ENCODE measurements at places on chromosomes 12 and 14. TPM values are rescaled to one million over a fixed set of nuclear protein-coding genes. Genes with fewer than 3 reads are reported as not detected.

GRCh38 chr12:2285462-2285861, 232.7 kb downstream of the CACNA1C start:
- peaks cover 8% of the 10 kb centered on the region for H3K27me3 ChIP-seq
- DNase-seq = no peak
- peaks cover 17% of the 10 kb centered on the region for H3K36me3 ChIP-seq
- H3K4me1 ChIP-seq = peaks cover 58% of the 10 kb centered on the region
- H3K4me3 ChIP-seq = peak overlapping the region; percentile 12

- no peaks in the 10 kb centered on the region for H3K4me1 ChIP-seq
- peaks cover 47% of the 10 kb centered on the region for H3K27me3 ChIP-seq
- no peak overlapping the region for H3K27ac ChIP-seq
- no peaks in the 10 kb centered on the region for H3K36me3 ChIP-seq
- no peak for DNase-seq
These were observed 35.5 kb upstream of the PAX9 start for GRCh38 chr14:36626151-36626550.

DNA sequence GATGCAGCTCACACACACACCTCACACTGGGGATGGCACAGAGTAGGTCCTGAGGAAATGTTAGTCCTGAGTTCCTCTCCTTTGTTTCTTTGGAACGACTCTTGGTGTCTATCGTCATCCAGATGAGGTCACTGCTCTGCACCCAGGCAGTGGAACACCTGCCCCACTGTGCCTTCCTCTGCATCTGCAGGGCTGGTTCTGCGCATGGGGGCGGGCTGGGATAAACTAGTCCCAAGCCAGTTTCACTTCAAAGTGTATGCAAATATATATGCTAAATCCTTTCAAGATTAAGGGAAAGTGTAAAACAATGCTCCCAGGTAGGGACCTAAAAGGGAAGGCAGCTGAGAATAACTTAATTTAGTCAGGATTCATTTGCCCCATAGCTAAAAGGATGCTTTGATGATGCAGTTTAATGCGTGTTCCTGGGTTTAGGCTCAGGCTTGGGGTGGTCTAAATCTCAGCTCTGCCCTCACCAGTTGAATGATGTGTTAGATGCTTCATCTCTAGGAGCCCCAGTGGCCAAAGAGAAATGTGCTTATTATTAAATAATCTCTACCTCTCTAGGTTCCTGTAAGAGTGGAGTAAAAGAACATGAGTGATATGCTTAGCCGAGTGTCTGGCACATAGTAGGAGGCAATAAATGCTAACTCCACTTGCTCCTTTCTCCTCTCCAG, 47.1 kb upstream of the OVCH1 start:
- peaks cover 30% of the 10 kb centered on the region for H3K36me3 ChIP-seq
- DNase-seq = no peak
- H3K27ac ChIP-seq = no peak overlapping the region

GRCh38 chr12:39427360-39427808, 15.5 kb downstream of the KIF21A start:
- peaks cover 5% of the 10 kb centered on the region for H3K4me1 ChIP-seq
- DNase-seq = no peak
- no peaks in the 10 kb centered on the region for H3K27me3 ChIP-seq
- peaks cover 4% of the 10 kb centered on the region for H3K36me3 ChIP-seq

GRCh38 chr12:6768437-6768914, 2.3 kb downstream of the PTMS start:
- peaks cover 48% of the 10 kb centered on the region for H3K4me1 ChIP-seq
- H3K4me3 ChIP-seq = peak overlapping the region; percentile 97
- peaks cover 12% of the 10 kb centered on the region for H3K36me3 ChIP-seq

DNA sequence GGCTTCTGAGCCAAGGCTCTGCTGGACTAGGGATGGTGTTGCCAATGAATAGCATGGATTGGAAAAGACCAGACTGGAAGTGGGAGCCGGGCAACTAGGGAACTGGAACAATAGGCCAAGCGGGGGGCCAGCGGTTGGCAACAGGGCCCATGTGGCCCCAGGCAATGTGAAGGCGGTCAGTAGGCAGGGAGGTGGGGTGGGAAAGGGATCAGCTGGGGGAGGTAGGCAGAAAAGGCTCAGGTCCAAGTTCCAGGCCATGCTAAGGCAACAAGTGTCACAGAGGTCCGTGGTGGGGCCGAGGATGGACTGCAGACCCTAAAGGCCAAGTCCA, 14.9 kb upstream of the MLXIP start:
- no peaks in the 10 kb centered on the region for H3K27me3 ChIP-seq
- peak overlapping the region; percentile 90 for H3K27ac ChIP-seq
- peaks cover 13% of the 10 kb centered on the region for H3K36me3 ChIP-seq

DNA sequence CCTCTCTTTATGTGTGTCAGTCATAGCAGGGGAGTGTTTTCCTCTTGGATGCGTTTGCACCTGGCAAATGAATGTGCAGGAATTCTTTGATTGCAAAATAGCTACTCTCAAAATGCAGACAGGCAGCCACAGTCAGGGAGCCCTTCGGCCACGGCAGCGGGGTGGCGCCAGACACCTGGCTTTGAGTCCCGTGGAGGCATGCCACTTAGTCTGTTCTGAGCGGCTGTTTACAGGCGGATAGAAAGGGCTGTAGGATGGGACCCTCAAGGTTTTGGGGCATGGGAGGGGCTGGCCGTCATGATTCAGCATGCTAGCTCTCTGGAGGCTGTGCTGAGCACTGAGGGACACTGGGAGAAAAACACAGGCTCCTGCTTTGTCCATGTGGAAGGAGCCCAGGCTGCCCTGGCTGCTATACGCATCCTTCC, 117.1 kb downstream of the SLC25A47 start:
- no peaks in the 10 kb centered on the region for H3K27me3 ChIP-seq
- H3K36me3 ChIP-seq = no peaks in the 10 kb centered on the region

GRCh38 chr14:93527203-93527607, 96.5 kb downstream of the UNC79 start:
- H3K4me1 ChIP-seq = no peaks in the 10 kb centered on the region
- no peak overlapping the region for H3K4me3 ChIP-seq
- no peak overlapping the region for H3K27ac ChIP-seq
- no peaks in the 10 kb centered on the region for H3K36me3 ChIP-seq
- peaks cover 13% of the 10 kb centered on the region for H3K27me3 ChIP-seq
- no peak for DNase-seq

GRCh38 chr12:125259178-125259867, 194.1 kb downstream of the AACS start:
- no peaks in the 10 kb centered on the region for H3K36me3 ChIP-seq
- no peak overlapping the region for H3K4me3 ChIP-seq
- H3K27me3 ChIP-seq = peaks cover 65% of the 10 kb centered on the region
- peaks cover 6% of the 10 kb centered on the region for H3K4me1 ChIP-seq

- no peak overlapping the region for H3K27ac ChIP-seq
- H3K27me3 ChIP-seq = no peaks in the 10 kb centered on the region
- H3K4me1 ChIP-seq = peaks cover 8% of the 10 kb centered on the region
- no peak for DNase-seq
These were observed 14.1 kb downstream of the CCDC63 start for GRCh38 chr12:110860833-110861296.

DNA sequence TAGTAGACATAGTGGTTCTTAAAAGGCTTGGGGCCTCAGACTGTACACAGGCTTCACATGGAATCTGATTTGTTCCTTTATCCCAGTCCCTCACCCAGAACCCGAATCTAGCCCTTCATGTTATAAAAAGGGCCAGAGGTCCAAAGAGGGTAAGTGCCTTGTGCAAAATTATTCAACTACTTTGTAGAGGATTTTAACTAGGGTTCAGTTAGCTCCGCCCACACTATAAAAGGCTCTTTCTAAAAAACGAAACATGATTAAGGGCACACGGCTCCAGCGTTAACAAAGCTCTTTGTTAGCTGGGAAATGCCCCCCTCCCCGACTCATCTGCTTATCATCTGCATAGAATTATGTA, 3.2 kb upstream of the SOCS2 start:
- no peak overlapping the region for H3K27ac ChIP-seq
- peaks cover 38% of the 10 kb centered on the region for H3K27me3 ChIP-seq
- peaks cover 6% of the 10 kb centered on the region for H3K36me3 ChIP-seq
- H3K4me1 ChIP-seq = peaks cover 13% of the 10 kb centered on the region

DNA sequence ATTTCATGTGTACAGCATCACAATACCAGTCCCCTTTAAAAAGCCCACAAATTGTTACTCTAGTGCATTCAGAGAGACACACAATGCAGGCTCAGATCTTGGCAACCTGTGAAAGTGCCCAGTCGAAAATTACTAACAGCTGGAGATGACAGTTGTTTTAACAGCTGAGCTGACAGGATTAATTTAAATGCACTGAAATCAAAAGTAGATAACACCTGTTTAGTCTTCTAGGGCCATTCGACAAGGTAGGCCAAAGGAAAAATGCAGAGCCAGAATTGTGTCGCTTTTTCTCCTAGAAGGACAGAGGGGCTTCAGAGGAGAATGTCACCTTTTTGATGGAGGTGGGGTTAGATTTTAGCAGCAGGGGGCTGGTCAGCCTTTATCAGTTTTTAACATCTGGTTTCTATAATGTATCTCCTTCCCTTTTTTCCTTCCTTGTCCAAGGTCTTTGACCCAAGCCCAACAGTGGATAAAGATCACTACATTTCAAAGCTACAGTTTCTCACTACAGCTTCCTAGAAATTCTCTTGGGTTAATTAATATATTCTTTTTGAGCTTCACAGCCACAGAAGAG, 139.1 kb downstream of the SOX5 start:
- no peak for DNase-seq
- H3K27ac ChIP-seq = no peak overlapping the region
- no peaks in the 10 kb centered on the region for H3K36me3 ChIP-seq
- H3K4me1 ChIP-seq = peaks cover 19% of the 10 kb centered on the region
- no peaks in the 10 kb centered on the region for H3K27me3 ChIP-seq

GRCh38 chr12:67593041-67593440, 55.5 kb upstream of the DYRK2 start:
- no peaks in the 10 kb centered on the region for H3K36me3 ChIP-seq
- peak overlapping the region; percentile 54 for H3K4me3 ChIP-seq
- peak overlapping the region; percentile 93 for H3K27ac ChIP-seq
- peaks cover 21% of the 10 kb centered on the region for H3K4me1 ChIP-seq

DNA sequence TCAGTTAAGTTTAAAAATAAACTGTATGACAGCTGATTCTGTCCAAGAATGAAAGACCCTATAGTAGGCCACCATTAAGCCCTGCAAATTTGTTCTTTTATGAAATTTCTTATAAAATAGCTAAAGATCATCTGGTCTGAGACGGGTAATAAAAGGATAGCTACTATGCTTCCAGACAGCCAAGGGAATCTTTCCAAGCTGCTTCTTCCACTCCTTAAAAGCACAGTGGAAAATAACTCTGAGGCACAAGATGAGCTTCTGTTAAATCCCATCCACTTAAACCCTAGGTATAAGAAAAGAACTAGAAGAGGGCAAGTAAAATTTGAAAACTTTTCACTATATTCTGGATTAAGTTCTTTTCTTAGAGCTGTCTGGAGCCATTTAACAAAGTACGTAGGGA, 194.3 kb downstream of the CAPZA3 start:
- DNase-seq = no peak
- no peak overlapping the region for H3K27ac ChIP-seq
- no peaks in the 10 kb centered on the region for H3K27me3 ChIP-seq
- H3K4me1 ChIP-seq = no peaks in the 10 kb centered on the region
- H3K4me3 ChIP-seq = no peak overlapping the region

DNA sequence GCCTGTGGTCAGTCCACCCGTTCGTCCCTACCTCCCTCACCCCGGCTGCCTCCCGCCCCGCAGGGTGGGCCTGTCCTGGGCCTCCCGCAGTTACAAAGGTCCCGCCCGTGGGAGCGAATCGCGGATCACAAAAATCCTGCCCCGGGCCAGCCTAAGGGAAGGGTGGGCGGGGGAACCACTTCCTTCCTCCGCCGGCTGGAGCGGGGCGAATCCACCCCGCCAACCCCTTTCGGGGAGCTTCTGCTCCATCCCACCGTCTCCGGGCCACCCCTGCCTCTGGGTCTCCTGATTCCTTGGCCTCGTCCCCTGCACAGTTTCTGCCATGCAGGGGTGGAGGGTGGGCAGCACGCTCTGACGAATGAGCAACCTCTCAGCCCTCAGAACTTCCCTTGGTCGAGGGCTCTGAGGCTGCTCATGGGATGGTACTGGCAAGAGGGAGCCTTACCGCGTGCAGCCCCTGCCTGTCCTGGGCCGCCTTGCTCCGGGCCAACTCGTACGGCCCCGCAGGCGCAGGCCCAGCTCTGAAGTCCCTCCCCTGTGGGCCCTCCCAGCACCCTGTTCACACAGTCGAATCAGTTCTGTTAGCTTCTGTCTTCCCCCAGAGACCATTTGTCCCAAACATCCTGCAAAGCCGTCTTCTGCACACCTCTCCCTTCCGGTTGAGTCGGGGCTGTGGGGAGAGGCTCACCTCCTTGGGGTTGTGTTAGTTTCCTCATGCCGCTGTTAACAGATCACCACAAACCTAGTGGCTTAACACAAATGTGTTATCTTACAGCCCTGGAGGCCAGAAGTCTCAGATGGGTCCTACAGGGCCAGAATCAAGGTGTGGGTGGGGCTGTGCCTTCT, 589 bp upstream of the HVCN1 start:
- H3K4me1 ChIP-seq = peaks cover 14% of the 10 kb centered on the region
- no peaks in the 10 kb centered on the region for H3K36me3 ChIP-seq
- DNase-seq = no peak
- H3K4me3 ChIP-seq = peak overlapping the region; percentile 92

GRCh38 chr14:70901269-70901668, 6.0 kb upstream of the PCNX1 start:
- H3K36me3 ChIP-seq = no peaks in the 10 kb centered on the region
- H3K4me1 ChIP-seq = peaks cover 10% of the 10 kb centered on the region
- H3K27me3 ChIP-seq = no peaks in the 10 kb centered on the region

- no peak overlapping the region for H3K4me3 ChIP-seq
- H3K27me3 ChIP-seq = no peaks in the 10 kb centered on the region
- H3K4me1 ChIP-seq = peaks cover 8% of the 10 kb centered on the region
- peaks cover 34% of the 10 kb centered on the region for H3K36me3 ChIP-seq
- DNase-seq = no peak
These were observed 44.9 kb downstream of the KTN1 start for GRCh38 chr14:55624913-55625312.

- H3K36me3 ChIP-seq = peaks cover 11% of the 10 kb centered on the region
- peak overlapping the region; percentile 44 for H3K27ac ChIP-seq
- H3K4me3 ChIP-seq = no peak overlapping the region
- H3K4me1 ChIP-seq = peaks cover 28% of the 10 kb centered on the region
These were observed 51.8 kb downstream of the FOXN3 start for GRCh38 chr14:89365061-89365801.

The B4GALNT3 gene
- 103 TPM for total RNA-seq

The PYGL gene
- 38.8 TPM for total RNA-seq

The HSPB8 gene
- 17.0 TPM for total RNA-seq

The AGAP2 gene
- total RNA-seq = 0.33 TPM

The SLC17A8 gene
- 2.6 TPM for total RNA-seq

The SYNDIG1L gene
- total RNA-seq = 0.71 TPM

The PCK2 gene
- total RNA-seq = 40.9 TPM
